ENCODE measurements at places on chromosomes 13 and 19. TPM values are rescaled to one million over a fixed set of nuclear protein-coding genes. Genes with fewer than 3 reads are reported as not detected.

GRCh38 chr13:99320693-99321481, 13.7 kb upstream of the GPR183 start:
- peaks cover 6% of the 10 kb centered on the region for H3K4me1 ChIP-seq
- peaks cover 6% of the 10 kb centered on the region for H3K36me3 ChIP-seq
- DNase-seq, result no peak

GRCh38 chr13:24039621-24040475, 120.7 kb upstream of the SPATA13 start:
- H3K4me1 ChIP-seq, result no peaks in the 10 kb centered on the region
- H3K27me3 ChIP-seq, result no peaks in the 10 kb centered on the region
- H3K4me3 ChIP-seq, result no peak overlapping the region
- no peak for DNase-seq
- no peak overlapping the region for H3K27ac ChIP-seq

DNA sequence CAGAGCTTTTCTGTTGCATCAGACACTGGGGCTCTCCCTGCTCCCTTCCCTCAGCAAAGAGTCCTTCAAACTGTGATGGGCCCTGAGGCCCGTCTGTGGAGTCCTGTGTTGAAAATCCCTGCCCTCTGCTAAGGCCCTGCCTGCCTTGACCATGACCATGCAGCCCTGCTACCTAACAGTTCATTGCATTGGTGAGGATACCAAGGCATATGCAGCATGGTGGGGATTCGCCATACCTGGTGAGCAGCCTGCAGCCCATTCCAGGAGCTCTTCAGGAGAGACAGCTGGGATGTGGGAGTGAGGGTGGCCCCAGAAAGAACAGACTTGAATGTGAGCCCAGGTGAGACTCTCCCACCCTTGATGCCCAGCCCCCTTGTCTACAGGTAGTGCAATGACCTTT, 70.6 kb upstream of the GSX1 start:
- no peaks in the 10 kb centered on the region for H3K36me3 ChIP-seq
- H3K4me3 ChIP-seq, result no peak overlapping the region
- H3K4me1 ChIP-seq, result no peaks in the 10 kb centered on the region
- DNase-seq, result no peak
- H3K27ac ChIP-seq, result no peak overlapping the region
- no peaks in the 10 kb centered on the region for H3K27me3 ChIP-seq

DNA sequence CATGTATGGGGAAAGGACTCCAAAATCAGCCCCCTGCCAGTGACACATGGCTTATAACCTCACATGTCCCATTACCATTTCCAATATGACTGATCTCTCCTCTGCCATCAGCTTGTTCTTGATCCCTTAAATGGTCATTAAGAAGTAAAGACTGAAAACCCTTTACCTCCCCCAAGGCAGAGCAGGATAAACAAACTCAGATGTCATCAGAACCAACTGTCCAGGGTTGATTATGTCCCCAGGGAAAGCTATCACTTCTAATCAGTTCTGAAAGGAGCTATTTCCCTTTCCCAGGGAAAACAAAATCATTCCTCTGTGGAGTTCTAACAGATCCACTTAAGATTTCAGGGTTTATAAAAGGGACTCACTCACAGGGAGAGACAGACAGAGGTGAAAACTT, 350.9 kb downstream of the SUCLA2 start:
- no peak overlapping the region for H3K4me3 ChIP-seq
- no peaks in the 10 kb centered on the region for H3K4me1 ChIP-seq
- no peak overlapping the region for H3K27ac ChIP-seq
- no peaks in the 10 kb centered on the region for H3K27me3 ChIP-seq
- DNase-seq, result no peak

The CCDC61 gene
- 13.7 TPM for total RNA-seq

DNA sequence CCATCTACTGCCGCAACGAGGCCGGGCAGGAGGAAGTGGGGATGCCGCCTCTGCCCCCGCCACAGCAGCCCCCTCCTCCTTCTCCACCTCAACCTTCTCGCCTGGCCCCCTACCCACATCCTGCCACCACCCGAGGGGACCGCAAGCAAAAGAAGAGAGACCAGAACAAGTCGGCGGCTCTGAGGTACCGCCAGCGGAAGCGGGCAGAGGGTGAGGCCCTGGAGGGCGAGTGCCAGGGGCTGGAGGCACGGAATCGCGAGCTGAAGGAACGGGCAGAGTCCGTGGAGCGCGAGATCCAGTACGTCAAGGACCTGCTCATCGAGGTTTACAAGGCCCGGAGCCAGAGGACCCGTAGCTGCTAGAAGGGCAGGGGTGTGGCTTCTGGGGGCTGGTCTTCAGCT, 3.4 kb upstream of the NUP62 start:
- no peak overlapping the region for H3K4me3 ChIP-seq
- H3K4me1 ChIP-seq, result peaks cover 5% of the 10 kb centered on the region
- no peak overlapping the region for H3K27ac ChIP-seq

The CD37 gene
- 15.6 TPM for total RNA-seq

The CCL25 gene
- total RNA-seq, result not detected

The ZBTB32 gene
- total RNA-seq, result not detected

The CEACAM4 gene
- not detected for total RNA-seq

DNA sequence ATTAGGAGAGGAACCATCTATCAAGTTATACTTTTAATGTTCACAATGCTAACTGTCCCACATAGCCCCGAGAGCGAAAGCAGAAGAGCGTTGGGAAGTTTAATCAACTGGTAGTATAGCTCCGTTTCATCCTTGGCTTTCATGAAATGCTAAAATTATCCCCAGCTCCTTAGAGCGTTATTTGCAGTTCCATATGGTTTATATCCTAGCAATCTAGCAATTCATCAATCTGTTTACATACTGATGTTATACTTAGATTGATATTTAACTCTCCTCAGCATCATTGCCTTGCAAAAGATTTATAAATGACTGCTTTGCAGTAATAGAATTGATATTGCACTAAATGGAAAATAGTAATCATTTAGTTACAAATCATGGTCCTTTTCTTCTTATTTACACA, 419.8 kb downstream of the COG6 start:
- H3K4me3 ChIP-seq, result no peak overlapping the region
- H3K36me3 ChIP-seq, result no peaks in the 10 kb centered on the region
- DNase-seq, result no peak
- H3K4me1 ChIP-seq, result no peaks in the 10 kb centered on the region
- no peak overlapping the region for H3K27ac ChIP-seq

- no peaks in the 10 kb centered on the region for H3K36me3 ChIP-seq
- no peaks in the 10 kb centered on the region for H3K27me3 ChIP-seq
- no peak overlapping the region for H3K4me3 ChIP-seq
- no peak for DNase-seq
Observed at GRCh38 chr19:34794066-34794960, 21.3 kb upstream of the ZNF599 start.

DNA sequence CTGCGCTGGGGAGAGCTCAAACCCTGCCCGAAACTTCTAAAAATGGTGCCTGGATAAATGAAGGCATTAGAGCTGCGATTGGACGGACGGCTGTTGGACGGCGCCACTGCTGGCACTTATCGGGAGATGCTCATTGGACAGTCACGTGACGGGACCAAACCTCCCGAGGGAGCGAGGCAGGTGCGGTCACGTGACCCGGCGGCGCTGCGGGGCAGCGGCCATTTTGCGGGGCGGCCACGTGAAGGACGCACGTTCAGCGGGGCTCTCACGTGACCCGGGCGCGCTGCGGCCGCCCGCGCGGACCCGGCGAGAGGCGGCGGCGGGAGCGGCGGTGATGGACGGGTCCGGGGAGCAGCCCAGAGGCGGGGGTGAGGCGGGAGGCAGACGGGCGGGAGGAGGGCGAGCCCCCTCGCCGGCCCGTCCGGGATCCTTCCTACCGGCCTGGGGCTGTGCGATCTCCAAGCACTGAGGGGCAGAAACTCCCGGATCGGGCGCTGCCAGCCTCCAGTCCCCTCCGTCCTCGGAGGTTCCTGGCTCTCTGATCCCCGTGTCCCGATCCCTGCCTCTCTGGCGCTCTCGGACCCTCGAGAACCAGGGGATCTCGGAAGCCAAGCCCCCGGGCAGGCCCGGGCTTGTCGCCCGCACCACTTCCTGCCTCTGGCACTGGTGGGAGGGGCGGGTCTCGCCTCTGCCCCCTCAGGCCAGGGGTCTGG, at the start of gene BAX:
Gene BAX, plus strand, starts transcription at position 281 of the 713 bp plus-strand sequence. Its CDS starts 54 bp downstream, at position 335.
- H3K27ac ChIP-seq, result peak within 1 kb of the TSS; percentile 94
- H3K36me3 ChIP-seq, result peaks cover 7% of the 10 kb centered on the region
- peak; percentile 92 for DNase-seq
- H3K4me1 ChIP-seq, result peaks cover 5% of the 10 kb centered on the region
- H3K4me3 ChIP-seq, result peak within 1 kb of the TSS; percentile 88

- no peak overlapping the region for H3K4me3 ChIP-seq
- H3K36me3 ChIP-seq, result no peaks in the 10 kb centered on the region
- peaks cover 7% of the 10 kb centered on the region for H3K4me1 ChIP-seq
- H3K27me3 ChIP-seq, result no peaks in the 10 kb centered on the region
- peak overlapping the region; percentile 75 for H3K27ac ChIP-seq
- DNase-seq, result no peak
Observed at GRCh38 chr19:16608290-16608739, 19.7 kb downstream of the MED26 start.

The ZNF493 gene
- total RNA-seq, result 13.0 TPM

GRCh38 chr19:1228161-1228957, 9.4 kb downstream of the CBARP start:
- peaks cover 47% of the 10 kb centered on the region for H3K36me3 ChIP-seq
- no peak overlapping the region for H3K27ac ChIP-seq
- DNase-seq, result no peak
- no peaks in the 10 kb centered on the region for H3K27me3 ChIP-seq

The SHD gene
- not detected for total RNA-seq

The RFPL4A gene
- not detected for total RNA-seq

DNA sequence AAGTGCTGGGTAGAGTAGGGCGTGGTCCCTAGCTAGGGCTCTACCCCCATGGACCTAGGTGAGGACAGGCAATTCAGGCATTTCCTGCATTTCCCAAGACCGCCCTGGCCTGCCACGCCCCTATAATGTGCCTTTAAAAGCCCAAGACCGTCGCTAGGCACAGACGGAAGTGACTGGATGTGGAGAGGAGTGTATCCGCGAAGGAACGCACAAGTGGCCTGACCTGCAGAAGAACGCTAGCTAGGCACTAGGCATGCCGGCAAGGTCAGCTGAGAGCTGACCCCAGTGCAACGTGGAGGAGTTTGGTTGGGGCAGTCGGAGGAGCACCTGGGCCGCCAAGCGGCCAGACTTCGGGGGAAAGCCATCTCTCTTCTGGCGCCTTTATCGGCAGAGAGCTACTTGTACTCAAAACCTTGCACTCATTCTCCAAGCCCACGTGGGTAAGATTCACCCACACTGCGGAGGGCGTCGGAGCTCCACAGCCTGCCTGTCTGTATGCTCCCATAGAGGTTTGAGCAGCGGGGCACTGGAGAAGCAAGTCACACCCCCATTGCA, 370.0 kb downstream of the FGF9 start:
- no peak for DNase-seq
- no peaks in the 10 kb centered on the region for H3K27me3 ChIP-seq
- no peak overlapping the region for H3K4me3 ChIP-seq
- H3K27ac ChIP-seq, result no peak overlapping the region
- H3K36me3 ChIP-seq, result no peaks in the 10 kb centered on the region

DNA sequence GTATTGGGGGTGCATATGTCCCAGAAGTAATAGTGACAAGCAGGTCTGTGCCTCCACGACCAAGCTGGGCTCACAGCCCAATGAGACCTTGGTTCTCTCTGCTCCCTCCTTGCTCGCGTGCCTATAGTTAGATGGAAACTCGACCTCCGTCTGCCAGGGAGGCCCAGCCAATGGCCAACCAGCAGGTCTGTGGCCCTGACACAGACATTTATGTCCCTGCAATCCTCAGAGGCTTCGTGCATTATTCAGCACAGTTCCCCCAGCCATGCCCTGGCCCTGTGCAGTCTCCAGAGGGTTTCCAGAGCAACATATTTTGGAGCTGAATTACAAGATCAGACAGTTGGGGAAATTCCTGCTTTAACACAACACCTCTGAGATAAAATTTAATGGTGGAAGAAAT, 105.1 kb downstream of the UQCRFS1 start:
- H3K27me3 ChIP-seq, result no peaks in the 10 kb centered on the region
- H3K27ac ChIP-seq, result no peak overlapping the region
- H3K36me3 ChIP-seq, result no peaks in the 10 kb centered on the region
- no peak for DNase-seq
- H3K4me3 ChIP-seq, result no peak overlapping the region

The SLC25A41 gene
- total RNA-seq, result not detected

The HCN2 gene
- not detected for total RNA-seq

- H3K4me1 ChIP-seq, result no peaks in the 10 kb centered on the region
- no peak overlapping the region for H3K4me3 ChIP-seq
- no peaks in the 10 kb centered on the region for H3K27me3 ChIP-seq
- H3K27ac ChIP-seq, result no peak overlapping the region
Observed at GRCh38 chr13:77429320-77430142, 102.6 kb upstream of the MYCBP2 start.

GRCh38 chr19:14147797-14148605, 11.6 kb upstream of the ASF1B start:
- peaks cover 20% of the 10 kb centered on the region for H3K4me1 ChIP-seq
- peak overlapping the region; percentile 45 for H3K4me3 ChIP-seq
- H3K27ac ChIP-seq, result peak overlapping the region; percentile 44
- no peak for DNase-seq
- H3K36me3 ChIP-seq, result peaks cover 4% of the 10 kb centered on the region
- H3K27me3 ChIP-seq, result no peaks in the 10 kb centered on the region

GRCh38 chr19:41802770-41803169, 6.4 kb downstream of the CEACAM3 start:
- no peaks in the 10 kb centered on the region for H3K36me3 ChIP-seq
- H3K4me3 ChIP-seq, result no peak overlapping the region
- H3K27me3 ChIP-seq, result no peaks in the 10 kb centered on the region
- no peaks in the 10 kb centered on the region for H3K4me1 ChIP-seq
- H3K27ac ChIP-seq, result no peak overlapping the region

The COL5A3 gene
- 13.6 TPM for total RNA-seq

DNA sequence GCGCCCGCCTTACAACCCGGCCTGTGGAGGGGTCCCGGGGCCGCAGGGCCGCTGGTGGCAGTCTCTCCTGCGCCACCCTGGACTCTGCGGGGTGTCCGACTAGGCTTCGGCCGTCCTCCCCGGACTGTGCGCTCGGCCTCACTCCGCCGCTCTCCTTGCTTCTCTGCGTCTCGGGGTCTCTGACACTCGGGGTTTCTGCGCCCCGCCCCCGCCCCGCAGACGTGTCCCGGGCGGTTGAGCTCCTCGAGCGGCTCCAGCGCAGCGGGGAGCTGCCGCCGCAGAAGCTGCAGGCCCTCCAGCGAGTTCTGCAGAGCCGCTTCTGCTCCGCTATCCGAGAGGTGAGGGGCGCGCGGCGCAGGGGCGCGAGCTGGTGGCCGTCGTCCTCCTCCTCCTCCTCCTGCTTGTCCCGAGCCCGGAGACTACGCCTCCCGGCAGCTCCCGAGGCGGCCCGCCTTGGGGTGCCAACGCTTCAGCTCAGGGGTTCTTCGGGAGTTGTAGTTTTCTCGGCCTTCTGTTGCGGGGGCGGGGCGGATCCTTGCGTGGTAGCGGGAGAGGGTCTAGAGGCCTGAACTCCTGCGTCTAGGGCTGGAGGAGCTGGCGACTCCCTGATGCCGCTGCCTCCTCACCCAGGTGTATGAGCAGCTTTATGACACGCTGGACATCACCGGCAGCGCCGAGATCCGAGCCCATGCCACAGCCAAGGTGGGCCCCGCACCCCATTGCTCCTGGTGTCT, 627 bp downstream of the LIN7B start:
- no peaks in the 10 kb centered on the region for H3K36me3 ChIP-seq
- peaks cover 14% of the 10 kb centered on the region for H3K4me1 ChIP-seq
- no peaks in the 10 kb centered on the region for H3K27me3 ChIP-seq
- peak overlapping the region; percentile 99 for H3K4me3 ChIP-seq

GRCh38 chr13:21812192-21812626, 141.3 kb downstream of the FGF9 start:
- no peak overlapping the region for H3K4me3 ChIP-seq
- no peak for DNase-seq

The SLITRK6 gene
- total RNA-seq, result not detected

The SERPINE3 gene
- total RNA-seq, result not detected

The RNF113B gene
- total RNA-seq, result not detected

GRCh38 chr19:51469162-51469561, 9.2 kb upstream of the CEACAM18 start:
- no peaks in the 10 kb centered on the region for H3K27me3 ChIP-seq
- H3K4me1 ChIP-seq, result no peaks in the 10 kb centered on the region
- no peak overlapping the region for H3K27ac ChIP-seq
- no peak overlapping the region for H3K4me3 ChIP-seq
- H3K36me3 ChIP-seq, result no peaks in the 10 kb centered on the region

Measured in ascending aorta (tissue), 2 donors.